ENCODE measurements at places on chromosomes 7 and 10.

- DNase-seq: no peak
Observed at GRCh38 chr10:10658172-10658785, 359.4 kb upstream of the CELF2 start.

DNA sequence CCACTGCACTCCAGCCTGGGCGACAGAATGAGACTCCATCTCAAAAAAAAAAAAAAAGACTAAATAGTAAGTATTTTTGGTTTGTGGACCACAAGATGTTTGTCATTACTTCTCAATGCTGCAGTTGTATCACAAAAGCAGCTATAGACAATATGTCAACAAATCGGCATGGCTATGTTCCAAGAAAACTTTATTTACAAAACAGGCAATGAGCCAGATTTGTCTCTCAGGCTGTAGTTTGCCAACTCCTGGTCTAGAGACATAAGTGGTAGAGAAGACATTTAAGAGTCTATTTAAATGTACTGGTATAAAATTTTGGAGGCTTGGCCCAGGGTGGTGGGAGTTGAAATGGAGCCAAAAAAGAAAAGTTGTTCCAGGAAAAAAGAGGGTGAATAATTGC, 185.8 kb downstream of the SORCS1 start:
- DNase-seq: no peak

GRCh38 chr10:125011926-125012705, 70.2 kb downstream of the ZRANB1 start:
- DNase-seq: no peak

GRCh38 chr7:30164567-30164966, 29.8 kb downstream of the MTURN start:
- peak; percentile 47 for DNase-seq

- peak; percentile 2 for DNase-seq
Observed at GRCh38 chr7:104272767-104273384, 55.5 kb upstream of the LHFPL3 start.

- no peak for DNase-seq
Observed at GRCh38 chr10:28624351-28624750, 53.0 kb upstream of the BAMBI start.

DNA sequence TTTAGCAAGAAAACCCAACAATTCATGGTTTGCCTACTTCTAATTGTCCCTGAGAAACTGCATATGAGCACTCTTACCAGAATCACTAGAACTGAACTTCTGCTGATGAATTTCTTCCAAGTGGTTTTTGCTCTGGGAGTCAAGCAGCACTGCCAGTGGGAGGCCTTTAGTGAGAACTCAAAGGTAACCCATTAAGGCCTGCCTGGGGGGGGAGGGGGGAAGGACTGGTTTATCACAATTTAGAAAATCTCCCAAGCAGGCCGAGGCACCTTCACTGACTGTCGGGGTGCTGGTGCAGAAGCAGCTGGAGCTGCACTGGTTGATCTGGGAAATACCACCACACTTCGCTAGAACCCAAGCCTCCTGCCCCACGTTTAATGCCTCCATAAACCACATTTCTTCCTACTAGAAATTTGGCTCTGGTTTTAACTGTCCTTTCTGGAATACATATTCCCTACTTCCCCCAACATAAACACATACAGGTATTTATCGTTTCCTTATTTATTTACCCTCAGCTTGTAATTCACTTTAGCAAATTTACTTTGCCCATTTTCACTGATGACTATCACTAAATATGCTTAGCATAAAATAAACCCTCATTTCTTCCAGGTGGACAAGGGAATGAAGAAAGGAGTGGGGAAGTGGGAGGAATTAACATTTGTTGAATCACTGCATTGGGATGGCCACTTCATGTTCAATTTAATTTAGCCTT, 14.2 kb downstream of the ANK3 start:
- no peak for DNase-seq

- DNase-seq: no peak
Observed at GRCh38 chr10:10726101-10726500, 291.6 kb upstream of the CELF2 start.

DNA sequence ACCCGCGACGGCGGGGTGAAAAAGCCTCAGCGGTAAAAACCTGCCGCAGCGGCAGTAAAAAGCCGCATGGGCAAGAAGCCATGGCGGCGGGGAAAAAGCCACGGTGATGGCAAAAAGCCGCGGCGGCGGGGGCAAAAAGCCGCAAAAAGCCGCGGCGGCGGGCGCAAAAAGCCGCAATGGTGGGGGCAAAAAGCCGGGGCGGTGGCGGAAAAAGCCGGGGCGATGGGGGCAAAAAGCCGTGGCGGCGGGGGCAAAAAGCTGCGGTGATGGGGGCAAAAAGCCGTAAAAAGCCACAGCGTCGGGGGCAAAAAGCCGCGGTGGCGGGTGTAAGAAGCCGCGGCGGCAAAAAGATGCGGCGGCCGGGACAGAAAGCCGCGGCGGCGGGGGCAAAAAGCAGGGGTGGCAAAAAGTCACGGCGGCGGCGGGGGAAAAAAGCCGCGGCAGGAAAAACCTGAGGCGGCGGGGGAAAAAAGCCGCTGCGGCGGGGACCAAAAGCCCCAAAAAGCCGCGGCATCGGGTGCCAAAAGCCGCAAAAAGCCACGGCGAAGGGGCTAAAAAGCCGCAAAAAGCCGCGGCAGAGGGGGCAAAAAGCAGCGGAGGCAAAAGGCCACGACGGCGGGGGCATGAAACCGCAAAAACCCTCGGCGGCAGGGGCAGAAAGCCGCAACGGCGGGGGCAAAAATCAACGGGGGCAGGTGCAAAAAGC, 488.5 kb downstream of the ZNF33B start:
- no peak for DNase-seq

GRCh38 chr7:123054357-123055133, 59.0 kb upstream of the TAS2R16 start:
- DNase-seq: no peak

DNA sequence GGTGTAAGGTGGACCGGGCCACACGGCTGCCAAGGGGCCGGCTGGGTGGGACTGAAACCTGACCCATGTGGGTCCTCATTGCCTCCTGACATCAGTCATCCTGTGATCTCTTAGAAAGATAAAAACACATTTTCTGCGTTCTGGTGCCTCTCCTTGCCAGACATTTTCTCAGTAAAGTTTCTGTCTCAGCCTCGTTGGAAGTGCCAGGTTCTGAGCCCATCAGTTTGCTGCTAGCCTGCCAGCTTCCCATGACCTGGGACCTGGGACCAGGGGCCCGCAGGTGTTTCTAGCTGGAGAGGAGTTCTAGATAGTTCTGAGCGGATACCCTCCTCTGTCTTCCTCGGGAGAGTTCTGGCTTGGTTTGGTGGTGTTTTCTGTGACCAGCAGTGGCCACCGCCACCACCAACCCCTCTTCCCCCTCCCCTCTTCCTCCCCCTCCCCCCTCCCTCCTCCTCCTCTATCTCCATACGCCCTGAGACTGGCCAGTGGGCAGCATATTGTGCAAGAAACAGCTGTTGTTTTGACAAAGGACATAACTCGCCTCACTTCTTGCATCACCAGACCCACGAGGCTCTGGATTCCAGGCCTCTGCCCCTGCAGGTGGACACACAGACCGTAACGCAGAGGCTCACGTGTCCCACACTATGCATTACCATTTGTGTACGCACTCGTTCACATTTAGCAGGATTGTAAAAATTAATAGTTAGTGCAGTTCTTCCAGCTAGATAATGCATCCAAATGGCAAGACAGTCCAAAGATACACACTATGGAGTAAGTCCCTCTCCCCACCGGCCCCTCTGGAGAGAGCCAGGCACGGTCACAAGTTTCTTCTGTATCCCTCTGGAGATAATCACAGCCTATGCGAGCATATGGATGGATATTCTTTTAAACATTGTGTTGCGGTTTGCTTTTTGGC, 94.6 kb downstream of the CUX1 start:
- no peak for DNase-seq

DNA sequence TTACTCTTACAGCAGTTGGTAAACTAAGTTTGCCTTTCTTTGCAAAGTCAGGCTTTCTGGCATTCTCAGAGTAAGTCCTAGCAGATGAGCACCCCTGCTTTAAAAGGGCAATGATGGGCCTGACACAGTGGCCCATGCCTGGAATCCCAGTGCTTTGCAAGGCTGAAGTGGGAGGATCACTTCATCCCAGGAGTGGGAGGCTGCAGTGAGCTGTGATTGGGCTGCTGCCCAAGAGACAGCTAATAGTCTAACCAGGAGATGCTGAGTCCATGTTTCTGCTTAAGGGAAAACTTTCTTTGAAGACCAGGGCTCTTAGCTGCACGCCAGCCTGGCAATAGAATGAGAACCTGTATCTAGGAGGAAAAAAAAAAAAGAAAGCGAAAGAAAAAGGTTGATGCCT, 100.2 kb upstream of the MPP7 start:
- DNase-seq: no peak

GRCh38 chr10:60257767-60258428, 131.8 kb downstream of the ANK3 start:
- DNase-seq: no peak

GRCh38 chr7:32582036-32582435, 86.7 kb downstream of the AVL9 start:
- DNase-seq: no peak

- no peak for DNase-seq
Observed at GRCh38 chr10:86956195-86956847, 1.1 kb downstream of the MMRN2 start.

DNA sequence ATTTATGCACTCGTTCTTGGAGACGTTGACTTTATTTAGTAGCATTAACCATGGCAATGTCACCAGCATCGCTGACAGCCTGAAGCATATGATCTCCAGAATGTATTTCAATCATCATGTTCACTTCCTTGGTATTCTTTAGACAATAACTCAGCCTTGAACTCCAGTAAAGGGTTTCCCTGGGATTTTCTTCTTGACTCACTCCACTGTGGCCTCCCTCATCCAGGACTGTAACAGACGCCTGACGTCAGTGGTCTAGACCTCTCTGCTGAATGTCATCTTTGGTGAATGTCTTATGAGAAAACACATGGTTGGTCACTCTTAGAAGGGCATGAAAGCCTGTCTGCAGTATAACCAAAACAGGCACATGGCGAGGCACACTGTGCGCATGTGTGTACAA, 64.4 kb downstream of the EGFR start:
- no peak for DNase-seq

DNA sequence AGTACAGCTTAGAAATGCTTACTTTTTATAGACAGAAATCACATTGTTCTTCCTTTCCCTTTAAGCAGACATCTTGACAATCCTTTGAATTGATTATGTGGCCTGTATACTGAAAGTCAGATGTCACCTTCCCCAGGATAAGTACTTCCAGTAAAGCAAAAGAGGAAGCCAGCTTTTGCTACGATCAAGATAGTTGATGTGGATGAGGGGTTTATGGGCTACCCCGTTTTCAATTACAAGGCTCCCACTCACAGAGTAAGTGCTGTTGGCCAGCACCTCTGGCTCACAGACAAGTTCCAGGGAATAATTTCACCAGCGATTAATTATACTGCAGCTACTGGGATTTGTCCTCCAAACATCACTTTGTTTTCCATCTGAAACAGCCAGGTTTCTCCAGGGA, 95.1 kb upstream of the SAMD8 start:
- no peak for DNase-seq

DNA sequence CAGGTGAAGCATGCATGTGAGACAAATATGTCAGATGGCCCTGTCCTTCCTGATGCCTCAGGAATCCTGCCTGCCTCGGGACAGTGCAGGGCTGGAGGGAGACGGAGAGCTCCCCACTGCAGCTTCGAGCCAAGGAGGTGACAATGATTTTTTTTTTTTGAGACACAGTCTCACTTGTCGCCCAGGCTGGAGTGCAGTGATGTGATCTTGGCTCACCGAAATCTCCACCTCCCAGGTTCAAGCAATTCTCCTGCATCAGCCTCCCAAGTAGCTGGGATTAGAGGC, 68.8 kb downstream of the OAT start:
- no peak for DNase-seq

DNA sequence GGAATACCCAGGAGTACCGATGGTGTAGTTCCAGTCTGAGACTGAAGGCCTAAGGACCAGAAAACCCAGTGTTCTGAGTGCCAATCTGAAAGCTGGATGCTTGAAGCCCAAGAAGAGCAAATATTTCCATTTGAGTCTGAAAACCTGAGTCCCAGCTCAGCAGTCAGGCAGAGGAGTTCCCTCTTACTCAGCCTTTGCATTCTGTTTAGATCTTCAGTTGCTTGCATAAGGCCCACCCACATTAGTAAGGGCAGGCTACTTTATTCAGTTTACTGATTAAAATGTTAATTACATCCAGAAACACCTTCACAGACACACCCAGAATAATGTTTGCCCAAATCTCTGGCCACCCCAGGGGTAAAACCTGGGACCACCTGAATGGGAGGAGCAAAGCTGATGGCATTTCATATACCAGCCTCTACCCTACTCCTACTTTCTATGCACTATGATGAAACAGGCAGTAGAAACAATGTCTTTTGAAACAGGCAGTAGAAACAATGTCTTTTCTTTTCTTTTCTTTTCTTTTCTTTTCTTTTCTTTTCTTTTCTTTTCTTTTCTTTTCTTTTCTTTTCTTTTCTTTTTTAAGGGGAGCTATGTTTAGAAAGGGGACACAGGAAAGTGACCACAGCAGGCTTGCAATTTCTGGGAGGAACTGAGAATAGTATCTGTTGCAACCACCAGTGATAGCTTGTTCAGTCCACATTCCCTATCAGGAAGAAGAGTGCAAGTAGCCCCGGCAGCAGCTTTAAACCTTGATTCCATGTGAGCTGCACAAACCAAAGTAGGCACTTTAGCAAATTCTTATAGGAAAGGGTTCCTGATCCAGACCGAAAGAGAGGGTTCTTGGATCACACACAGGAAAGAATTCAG, 30.6 kb downstream of the FAM237B start:
- no peak for DNase-seq

DNA sequence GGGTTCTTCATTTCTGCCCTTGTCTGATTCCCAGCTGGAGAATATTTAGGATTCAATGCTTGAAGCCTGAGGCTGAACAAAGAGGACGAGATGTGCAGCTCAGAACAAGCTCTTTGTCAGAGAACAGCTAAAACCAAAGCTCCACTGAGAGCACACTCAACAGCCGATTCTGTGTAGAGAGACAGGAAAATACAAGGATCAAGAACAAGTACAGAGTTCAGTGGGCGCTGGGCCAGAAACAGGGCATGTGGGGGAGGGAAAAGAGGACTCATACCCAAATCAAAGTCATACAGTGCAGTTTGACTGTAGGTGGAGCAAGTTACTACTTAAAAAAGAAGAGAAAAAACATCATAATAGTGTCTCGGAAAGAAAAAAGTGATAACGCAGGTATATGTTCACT, at the start of gene AGMO:
Gene AGMO (minus strand): TSS at position 181 of the 400 bp plus-strand sequence.
- DNase-seq: no peak

DNA sequence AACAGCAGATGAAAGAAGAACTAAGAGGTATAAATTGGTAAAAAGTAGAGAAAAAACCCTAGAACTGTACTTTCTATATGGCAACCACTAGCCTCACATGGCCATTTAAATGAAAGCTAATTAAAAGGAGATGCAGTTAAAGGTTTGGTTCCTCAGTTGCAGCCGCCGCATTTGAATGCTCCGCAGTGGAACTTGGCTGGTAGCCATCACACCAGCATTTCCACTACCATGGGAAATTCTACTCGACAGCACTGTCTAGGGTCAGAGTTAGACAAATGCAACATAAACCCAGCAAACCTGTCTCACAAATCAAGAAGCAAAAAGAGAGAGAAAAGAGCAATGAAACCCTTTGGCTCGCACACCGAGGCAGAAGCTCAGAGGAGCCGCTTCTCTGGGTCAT, 29.7 kb downstream of the VIPR2 start:
- no peak for DNase-seq
